ENCODE measurements at places on chromosomes 6 and 20.

GRCh38 chr20:25116739-25117458 lies 35.0 kb upstream of the VSX1 start:
- DNase-seq, result no peak

DNA sequence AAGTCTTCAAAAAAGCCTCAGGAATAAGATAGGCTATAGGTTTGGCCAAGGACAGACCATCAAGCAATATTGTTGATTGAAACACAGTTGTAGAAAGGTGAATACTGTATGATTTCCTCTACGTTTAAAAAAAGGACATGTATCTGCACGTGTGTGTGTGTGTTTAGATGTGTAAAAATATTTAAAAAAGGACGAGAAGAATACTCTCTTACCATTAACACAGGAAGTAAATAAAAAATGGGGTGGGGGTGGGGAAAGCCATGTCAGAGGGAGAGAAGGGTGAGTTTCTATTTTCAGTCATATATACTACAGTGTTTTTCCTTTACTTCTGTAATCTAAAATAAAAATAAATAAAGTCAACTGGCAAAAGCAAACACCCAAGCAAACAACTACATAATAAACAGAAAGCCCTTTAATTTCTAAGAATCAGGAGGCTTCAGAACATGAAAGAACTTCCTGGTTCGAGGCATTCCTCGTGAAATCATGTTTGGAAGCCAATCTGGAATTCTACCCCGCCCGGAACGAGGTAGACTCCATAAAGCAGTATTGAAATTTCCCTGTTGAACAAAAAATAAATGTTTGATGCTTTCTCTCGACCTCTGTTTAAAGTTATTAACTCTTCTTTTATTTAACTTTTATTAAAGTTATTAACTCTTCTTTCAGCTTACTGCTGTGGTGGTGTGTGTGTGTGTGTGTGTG lies 158.1 kb upstream of the ZNF217 start:
- no peak for DNase-seq

DNA sequence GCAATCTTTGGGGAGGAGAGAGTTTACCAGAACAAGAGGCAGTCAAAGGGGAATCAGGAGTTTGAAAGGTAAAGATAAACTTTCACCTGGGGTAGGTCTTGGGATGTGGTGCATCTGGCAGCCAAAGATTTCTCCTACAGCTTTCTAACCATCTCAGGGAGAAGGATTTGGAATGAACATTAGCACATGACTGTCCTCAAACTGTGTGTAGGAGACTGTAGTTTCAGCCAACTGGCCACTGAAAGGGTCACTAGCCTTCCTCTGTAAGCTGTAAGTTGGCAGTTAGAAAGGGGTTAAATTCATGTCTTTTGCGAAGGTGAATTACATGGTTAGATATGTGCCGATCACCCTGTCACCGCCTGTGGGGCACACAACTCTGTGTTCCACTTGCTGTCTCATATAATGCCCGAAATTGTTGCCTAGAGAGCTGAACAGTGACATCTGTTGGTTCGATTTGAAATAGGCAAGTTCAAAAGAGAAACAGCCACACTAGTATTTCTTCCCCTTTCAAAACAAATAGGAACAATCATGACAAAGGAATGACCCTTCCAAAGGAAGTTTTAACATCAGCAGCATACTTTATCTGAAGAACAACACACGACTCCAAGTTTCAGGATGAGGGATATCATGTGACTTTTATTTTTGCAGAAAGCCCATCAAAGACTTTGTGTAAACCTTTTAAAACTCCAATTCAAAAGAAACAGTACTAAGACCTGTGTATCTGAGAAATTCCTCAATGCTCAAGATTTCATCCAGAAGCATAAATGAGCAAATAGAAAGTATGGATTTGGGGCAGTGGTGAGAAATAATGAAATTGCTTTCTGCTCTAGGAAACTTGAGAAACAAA lies 1.1 kb upstream of the OPN5 start:
- peak; percentile 10 for DNase-seq

- DNase-seq, result no peak
Measured at GRCh38 chr20:57403216-57403615, 12.0 kb downstream of the RBM38 start.

DNA sequence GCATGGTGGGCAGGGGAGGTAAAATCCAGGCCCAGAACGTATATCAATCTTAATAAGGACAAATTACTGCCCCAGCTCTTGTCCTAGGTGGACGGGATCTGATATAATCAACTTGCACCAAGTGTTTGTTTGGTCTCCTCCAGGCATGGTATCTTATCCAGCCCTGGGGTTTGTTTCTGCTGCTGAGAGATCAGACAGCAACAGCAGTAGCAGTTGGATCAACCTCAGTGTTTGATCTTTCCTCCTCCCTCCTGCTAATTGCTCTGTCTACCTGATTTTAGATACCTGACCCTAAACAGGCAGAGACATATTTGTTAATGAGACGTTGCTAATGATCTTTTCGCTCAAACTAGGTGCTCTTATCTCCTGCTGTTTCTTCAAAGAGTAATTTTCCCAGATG lies 100.4 kb upstream of the BACH2 start:
- no peak for DNase-seq

DNA sequence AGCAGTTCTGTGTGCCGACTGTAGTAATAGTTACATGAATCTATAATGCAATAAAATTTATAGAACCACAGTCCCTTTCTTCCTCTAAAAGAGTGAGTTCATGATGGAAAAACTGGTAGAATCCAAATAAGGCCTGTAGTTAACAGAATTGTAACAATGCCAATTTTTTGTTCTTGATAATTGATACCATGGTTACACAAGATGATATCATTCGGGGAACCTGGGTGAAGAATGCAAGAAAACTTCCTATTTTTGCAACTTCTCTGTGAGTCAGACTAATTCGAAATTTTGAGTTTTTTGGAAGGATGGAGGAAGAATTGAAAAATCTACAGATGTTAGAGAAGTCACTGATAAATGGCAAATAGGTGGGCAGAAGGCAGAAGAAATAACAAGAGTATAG lies 381.8 kb downstream of the CDKAL1 start:
- no peak for DNase-seq

DNA sequence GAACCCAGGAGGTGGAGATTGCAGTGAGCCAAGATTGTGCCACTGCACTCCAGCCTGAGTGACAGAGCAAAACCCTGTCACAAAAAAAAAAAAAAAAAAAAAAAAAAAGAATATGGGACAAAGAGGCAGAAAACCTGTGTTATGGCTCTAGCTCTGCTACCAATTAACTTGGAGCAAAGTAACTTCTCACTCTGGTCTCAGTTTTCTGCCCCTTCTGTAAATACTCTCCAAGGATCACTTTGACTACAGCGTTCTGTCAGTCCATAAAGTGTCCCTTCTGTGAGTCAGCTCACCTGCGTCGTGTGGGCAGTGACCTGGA lies 24.6 kb downstream of the C6orf132 start:
- DNase-seq, result no peak

DNA sequence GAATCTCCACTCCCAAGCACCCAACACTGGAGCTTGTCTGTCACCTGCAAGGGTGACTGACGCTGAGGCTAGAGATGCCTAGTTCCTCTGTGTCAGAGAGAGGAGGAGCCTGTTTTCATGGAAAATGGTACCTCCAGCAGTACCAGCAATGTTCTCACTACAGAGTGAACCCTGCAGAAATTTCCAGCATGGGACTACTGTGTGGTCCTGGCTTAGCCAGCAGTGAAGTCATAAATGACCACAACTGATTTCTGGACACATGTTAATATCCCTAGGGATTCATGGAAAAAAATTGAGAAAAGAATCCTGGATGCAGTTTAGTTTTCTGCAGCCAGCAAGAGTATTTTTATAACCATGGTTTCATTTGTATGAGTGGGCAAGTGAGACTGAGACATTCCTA lies 468.1 kb downstream of the CD83 start:
- DNase-seq, result no peak

DNA sequence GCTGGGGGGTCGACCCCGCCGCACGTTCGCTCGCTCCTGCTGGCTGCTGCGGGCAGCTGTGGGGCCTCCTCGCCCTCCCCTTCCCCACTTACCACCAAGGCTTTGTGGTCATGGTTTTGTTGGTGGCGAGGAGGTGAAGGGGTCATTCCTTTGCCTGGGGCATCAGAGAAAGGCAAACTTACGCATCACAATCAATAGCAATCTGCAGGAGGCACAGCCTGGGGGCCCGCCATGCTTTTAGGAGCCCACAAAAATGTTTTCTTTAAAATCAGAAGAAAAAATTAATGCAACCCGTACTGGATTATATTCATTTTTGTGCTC lies 137.0 kb downstream of the IMPG1 start:
- no peak for DNase-seq

DNA sequence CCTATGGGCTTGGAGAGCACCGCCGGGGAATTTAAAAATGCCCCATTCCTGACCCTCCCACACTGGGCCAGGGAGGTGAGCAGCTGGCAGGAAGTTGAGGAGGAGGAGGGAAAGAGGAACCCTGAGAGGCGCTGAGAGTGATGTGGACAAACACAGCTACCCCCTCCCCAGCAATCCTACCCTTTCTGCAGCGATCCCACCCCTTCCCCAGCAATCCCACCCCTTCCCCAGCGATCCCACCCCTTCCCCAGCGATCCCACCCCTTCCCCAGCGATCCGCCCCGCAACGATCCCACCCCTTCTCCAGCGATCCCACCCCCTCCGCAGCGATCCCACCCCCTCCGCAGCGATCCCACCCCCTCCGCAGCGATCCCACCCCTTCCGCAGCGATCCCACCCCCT lies 111.6 kb downstream of the SYCP2 start:
- DNase-seq, result no peak

- DNase-seq, result no peak
Measured at GRCh38 chr20:35237486-35237885, 11.0 kb downstream of the MMP24 start.

DNA sequence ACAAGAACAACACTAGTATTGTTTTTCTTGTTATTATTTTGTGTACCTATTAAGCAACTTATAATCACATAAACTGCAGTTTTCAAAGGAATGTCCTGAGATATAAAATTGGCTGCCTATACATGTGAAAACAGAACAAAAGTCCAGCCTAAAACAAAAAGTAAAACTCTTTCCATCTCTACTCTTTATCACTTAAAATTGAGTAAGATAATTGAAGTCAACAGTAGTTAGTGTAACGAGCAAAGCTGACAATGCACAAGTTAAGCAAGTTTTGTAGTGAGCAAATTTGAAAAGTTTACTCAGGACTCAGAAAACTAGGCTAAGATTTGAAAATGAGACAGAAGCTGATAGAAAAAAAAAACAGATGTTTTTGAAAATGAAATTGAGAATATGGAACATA lies 941.4 kb upstream of the MAN1A1 start:
- no peak for DNase-seq

GRCh38 chr6:2623295-2623694 lies 127.4 kb downstream of the MYLK4 start:
- no peak for DNase-seq

GRCh38 chr20:41567615-41568014 lies 50.6 kb downstream of the CHD6 start:
- no peak for DNase-seq

DNA sequence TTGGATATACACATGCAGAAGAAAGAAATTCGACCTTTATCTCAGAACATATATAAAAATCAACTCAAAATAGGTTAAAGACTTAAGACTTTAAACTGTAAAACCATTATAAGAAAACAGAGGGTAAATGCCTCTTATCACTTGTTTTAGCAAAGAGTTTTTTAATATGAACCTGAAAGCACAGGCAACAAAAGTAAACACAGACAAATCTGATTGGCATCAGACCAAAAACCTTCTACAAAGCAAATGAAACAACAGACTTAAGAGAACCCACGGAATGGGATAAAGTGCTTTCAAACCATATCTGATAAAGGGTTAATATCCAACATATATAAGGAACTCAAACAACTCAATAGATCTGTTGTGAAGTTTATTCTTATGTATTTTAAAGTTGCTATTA lies 309.9 kb upstream of the OPRM1 start:
- no peak for DNase-seq

- DNase-seq, result no peak
Measured at GRCh38 chr20:51134405-51134804, 111.5 kb upstream of the KCNG1 start.

DNA sequence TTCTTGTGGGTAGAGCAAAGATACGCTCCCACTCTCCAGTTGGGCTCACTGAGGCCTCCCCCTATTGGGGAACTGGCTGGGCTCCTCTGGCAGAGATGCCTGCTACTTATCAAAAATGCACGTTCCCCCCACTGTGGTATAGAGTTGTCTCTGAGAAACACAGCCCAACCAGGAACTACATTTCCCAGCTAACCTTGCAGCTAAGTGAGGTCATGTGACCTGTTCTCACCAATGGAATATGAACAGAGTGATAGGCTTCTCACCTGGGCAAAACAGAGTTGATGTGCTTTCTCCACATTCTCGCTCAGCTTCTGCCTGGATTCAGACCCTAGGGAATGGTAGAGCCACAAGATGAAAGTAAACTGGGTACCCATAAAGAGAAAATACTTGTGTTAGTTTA lies 49.1 kb upstream of the PTPRT start:
- DNase-seq, result no peak

DNA sequence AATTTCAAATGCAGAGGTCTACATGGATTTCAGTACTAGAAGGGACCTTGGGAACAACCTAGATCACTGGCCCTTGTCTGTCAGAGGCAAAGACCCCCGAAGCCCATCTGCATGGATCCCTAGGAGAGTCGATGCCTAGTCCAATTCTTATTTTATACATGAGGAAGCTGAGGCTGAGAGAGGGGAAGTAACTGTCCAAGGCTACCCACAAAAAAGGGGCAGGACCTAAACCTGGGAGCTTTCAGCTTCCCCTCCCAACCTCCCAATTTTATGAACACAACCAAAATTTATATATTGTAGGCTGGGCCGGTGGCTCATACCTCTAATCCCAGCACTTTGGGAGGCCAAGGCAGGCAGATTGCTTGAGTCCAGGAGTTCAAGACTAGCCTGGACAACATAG lies 73.2 kb downstream of the TRERF1 start:
- DNase-seq, result no peak

GRCh38 chr6:30882759-30883684 lies 1.3 kb upstream of the DDR1 start:
- peak; percentile 90 for DNase-seq

DNA sequence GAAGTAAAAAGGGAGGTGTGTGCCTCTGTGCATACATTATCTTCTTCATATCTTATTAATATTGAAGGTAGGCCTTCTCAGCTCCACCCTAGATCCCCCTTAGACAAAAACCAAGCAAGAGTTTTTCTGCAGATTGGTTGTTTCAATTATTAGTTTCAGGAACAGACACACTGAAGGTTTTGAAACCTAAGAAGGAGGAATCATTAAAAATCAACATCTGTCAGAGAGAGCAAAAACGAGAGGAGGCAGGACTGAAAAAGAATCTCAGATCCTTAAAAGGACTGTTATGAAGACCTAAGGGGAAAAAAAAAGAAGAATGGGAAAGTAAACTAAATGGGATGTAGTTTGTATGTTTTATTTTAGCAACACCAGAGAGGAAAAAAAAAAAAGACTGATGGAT lies 560.8 kb upstream of the JAG1 start:
- DNase-seq, result no peak

- DNase-seq, result no peak
Measured at GRCh38 chr6:166559662-166560061, 26.8 kb downstream of the RAMACL start.

DNA sequence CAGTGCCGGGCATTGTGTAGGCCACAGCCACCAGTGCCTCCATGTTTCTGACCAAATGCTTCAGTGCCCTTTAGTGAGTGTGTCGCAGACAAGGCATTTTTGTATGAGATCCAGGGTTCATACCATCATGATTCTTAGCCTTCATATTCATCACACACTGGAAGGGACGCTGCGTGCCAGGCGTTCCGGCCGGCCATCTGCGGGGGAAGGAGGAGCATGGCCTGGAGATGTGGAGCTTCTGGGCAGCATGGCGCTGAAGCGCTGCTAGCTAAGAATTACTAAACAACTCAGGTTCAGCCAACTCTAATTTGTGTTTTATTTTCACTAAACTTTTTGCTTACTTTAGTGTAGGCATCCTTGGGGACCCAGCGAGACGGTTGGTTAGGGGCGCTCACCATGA lies 111.4 kb upstream of the EXOC2 start:
- no peak for DNase-seq

All from thyroid gland (tissue), 4 donors.